Activated T-cell treated with anti-CD3 and anti-CD28 coated beads, Interleukin-2, amount 50 U/mL, for 72 hours (primary cell): ENCODE measurements at places on chromosomes 13 and 19. TPM values are rescaled to one million over a fixed set of nuclear protein-coding genes. Genes with fewer than 3 reads are reported as not detected.

- peak; percentile 17 for DNase-seq
Observed at GRCh38 chr13:46492946-46493345, 60.0 kb upstream of the LRCH1 start.

- no peak for DNase-seq
Observed at GRCh38 chr19:30420881-30421280, 48.7 kb downstream of the ZNF536 start.

DNA sequence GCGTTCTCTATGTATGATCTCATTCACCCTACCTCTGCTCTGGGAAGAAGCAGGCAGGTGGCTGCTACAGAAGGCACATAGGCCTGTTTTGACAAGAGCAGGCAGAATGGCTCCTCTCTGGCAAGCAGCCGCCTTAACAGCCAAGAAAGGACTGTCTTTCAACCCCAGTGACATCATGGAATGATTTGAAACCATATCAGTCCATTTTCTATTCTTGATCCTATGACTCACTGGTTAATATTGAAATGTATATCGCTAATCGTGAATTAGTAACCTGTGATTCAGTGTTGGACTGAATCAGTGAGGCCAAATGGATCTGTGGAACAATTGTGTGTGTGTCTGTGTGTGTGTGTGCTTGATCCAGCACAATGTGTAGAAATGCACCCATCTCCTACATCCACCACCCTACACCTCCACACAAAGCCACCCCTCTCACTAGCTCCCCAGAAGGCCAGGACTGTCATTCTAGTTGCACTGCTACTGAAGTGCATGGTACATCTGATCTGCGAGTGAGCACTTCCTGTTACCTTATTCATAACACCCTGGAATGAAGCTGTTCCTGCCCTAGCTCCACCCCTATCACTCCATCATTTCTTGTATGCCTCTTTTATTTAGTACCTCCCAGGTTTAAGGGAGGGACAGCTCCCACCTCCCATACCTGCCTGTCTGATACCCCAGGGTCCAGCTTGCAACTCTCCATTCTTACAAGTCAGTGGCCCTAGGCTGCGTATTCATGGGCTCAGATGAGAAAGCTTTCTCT lies 460.0 kb downstream of the FOXO1 start:
- peak; percentile 55 for DNase-seq

DNA sequence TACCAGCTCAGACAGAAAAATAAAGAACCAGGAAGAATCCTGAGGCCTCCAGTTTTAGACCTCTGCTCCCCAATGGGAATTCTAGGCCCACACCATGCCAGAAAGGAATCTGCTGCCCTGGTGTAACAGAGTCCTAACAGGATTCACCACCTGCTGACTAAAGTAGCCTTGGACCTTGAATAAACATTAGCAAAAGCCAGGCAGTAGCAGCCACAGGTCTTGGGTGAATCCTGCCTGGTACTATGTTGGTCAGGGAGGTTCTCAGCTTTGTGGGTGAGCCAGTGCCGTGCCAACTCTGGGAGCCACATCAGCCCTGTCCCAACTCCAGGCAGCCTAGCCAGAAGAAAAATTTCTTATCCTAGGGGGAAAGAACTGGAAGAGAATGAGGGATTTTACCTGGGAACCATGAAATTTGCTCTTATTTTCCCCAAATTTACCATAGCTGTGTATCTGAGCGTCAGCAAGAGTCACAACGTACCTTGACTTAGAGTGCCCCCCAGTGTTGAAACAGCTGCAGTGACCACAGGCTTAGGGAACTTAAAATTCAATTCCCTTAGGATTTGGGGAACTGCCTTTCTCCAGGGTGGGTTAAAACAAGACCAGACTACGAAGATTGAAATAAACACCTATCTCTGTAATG lies 1895.6 kb upstream of the PRR20A start:
- DNase-seq, result no peak

Gene ELAVL1
- 115 TPM for total RNA-seq
